ENCODE measurements at places on chromosomes 13 and 19.

- DNase-seq: no peak
These were observed 1.4 kb upstream of the RASL11A start for GRCh38 chr13:27269114-27269665.

GRCh38 chr13:40438999-40439797, 227.2 kb downstream of the FOXO1 start:
- no peak for DNase-seq

DNA sequence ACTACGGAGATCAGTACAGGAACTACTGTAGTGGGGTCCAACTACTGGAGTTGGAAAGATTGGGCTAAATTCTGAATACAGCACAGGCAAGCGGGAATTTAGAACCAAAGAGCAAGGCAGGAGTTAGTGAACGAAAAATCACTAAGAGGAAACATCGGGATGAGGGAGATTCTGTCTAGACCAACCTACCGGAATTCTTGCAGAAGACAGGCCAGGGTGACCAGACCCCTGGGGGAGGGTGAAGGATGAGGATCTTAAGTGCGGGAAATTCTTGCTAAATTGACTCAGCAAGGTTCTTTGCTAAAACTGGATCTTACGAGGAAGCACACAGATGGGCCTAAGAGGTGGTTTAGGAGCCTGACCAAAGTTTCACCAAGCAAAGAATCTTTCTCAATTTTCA, 13.2 kb upstream of the PSPC1 start:
- no peak for DNase-seq

DNA sequence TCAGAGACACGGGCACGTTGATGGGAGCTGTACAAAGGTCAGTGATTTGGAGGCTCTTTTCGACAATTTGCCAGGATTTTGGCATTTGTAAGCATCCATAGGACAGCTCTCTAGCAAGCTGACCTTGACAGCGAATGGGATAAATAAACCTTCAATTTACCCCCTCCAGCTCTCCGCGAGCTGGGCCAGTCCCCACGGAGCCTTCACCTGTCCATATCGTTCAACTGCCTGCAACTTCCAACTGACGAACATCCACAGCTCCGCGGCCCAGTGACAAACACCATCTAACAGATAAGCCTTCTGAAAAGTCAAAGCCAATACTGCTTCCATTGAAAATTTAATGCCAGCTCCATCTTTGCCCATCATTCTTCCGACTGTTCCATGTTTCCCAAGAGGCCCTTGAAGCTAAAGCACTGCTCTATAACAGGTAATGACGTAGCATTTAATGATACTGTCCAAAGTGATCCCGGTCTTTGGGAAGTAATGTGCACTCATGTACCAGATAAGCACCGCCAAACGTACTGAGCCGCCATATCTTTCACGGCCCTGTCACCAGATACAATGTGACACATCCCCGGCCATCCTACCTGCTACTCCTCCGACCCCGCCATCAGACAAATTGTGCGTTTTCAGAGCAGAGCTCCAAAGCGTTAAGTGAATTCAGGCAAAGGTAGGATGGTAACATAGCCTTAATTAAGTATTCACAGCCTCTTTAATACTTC, 365.3 kb upstream of the ZNF507 start:
- DNase-seq: no peak

- no peak for DNase-seq
These were observed 84.3 kb downstream of the PCCA start for GRCh38 chr13:100173203-100173602.

- DNase-seq: peak; percentile 20
These were observed 704.7 kb downstream of the DIAPH3 start for GRCh38 chr13:59458908-59459579.

DNA sequence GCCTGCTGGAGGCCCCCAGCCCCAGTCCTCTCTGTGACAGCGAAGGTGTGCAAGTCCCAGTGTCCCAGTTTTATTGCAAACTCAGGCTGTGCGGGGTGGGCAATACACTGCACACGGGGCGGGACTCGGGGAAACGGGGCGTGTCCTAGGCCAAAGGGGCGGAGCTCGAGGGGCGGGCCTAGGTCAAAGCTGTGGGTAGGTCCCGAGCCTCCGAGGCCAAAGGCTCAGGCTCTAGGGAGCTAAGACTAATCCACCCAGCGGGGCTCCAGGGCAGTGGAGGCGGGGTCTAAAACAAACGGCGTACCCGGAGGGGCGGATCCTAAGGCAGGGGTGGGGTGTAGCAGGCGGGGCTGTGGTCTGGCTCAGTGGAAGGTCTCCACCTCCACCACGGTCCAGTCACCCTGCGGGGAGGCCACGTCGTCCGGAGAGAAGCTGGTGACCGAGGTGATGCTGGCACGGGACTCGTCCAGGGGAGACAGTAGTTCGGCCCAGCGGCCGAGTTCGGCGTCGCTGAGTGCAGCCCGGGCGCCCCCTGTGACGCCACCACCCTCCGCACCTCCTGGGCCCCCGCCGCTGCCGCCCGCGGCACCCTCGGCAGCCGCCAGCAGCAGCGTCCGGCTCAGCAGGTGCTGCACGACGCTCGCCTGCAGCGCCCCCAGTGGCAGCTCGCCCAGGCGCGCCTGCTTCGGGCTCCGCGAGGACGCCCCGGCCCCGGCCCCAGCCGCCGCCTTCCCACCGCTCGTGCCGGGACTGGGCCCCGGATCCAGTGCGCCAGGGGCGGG, 5.3 kb downstream of the PRR36 start:
- DNase-seq: peak; percentile 69

DNA sequence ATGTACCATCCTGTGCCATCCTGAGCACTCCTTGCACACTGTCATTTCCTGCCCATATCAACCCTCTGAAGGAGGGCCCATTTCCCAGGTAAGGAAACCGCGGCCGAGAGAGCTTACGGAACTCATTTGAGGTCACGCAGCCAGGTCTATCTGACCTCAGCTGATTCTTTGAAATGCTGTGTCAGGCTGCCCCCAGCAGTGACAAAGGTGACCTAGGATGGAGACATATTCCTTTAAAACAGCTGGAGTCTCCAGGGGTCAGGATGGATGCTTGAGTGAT, 42.2 kb upstream of the VSTM2B start:
- DNase-seq: no peak

- DNase-seq: no peak
These were observed 1.1 kb downstream of the ATG4D start for GRCh38 chr19:10544753-10545251.

DNA sequence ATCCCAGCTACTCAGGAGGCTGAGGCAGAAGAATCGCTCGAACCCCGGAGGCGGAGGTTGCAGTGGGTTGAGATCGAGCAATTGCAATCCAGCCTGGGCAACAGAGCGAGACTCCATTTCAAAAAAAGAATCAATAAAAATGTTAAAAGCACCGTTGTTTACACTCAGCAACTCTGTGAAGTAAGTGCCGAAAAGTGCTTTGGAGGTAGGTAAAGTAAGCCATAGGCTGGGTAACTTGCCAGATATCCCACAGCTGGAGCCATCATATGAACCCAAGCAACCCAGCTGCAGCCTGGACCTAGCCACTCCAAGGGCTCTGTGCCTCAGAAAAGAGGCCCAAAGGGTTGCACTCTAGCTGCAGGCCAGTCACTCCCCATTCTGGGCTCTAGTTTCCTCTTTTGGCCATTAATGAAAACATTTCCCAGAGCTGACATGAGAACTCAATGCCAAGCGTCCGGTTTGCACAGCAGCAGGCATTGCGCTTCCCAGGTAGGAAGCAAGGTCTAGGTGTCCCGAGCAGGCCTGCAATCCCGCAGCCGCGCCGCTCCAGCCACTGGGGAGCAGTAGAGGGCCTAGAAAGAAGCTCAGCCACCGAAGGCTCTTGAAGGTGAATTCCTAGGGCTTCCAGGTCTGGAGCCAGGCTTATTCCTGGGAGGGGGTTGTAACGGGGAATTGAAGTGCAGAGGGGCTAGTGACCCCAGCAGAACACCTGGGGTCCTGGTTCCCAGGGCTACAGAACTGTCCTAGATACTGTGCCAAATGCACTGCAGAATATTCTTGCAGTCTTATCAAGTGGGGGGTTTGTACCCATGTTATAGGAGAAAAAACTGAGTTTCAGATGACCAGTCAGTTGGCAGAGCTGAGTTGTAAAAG, 4.1 kb upstream of the CD79A start:
- no peak for DNase-seq

- DNase-seq: no peak
These were observed 805.7 kb downstream of the PCDH9 start for GRCh38 chr13:66424422-66424821.

DNA sequence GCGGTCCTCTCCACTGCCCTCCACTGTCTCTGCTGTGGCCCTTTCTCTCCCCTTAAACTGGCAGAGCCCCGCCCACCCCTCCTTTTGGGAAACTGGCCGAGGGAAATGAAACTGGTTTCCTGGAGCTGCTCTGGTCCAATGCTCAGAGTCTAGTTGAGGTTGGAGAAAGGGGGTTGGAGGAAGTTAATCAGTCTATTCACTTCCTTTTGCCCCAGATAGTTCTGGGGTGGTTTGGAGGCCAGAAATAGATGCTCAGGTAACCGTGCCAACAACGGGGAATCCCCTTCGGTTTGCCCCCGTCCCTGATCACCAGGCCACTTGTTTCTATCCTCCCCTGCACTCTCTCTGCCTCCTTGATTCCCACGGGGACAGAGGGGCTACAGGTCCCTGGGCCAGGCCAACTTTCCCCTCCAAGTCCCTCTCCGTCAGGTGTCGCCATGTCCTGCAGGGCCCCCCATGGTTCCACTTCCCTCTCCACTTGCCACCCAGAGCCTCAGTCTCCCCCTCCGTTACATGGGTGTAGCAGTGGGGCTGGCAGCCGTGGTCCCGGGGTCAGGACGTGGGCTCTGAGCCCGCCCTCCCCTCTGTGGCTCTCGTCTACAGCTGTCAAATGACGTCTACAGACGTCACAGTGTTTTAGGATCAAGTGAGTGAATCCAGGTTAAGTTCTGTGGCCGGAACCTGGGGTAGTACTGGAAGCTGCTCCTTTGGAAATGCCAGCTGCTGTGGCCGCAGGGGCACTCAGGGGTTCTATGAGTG, at the start of gene IL4I1:
Gene IL4I1 (minus strand): TSS at position 25 of the 759 bp plus-strand sequence. CDS start 727 bp downstream, outside the sequence.
- no peak for DNase-seq

GRCh38 chr13:113874579-113875428, 10.9 kb upstream of the GAS6 start:
- DNase-seq: no peak

DNA sequence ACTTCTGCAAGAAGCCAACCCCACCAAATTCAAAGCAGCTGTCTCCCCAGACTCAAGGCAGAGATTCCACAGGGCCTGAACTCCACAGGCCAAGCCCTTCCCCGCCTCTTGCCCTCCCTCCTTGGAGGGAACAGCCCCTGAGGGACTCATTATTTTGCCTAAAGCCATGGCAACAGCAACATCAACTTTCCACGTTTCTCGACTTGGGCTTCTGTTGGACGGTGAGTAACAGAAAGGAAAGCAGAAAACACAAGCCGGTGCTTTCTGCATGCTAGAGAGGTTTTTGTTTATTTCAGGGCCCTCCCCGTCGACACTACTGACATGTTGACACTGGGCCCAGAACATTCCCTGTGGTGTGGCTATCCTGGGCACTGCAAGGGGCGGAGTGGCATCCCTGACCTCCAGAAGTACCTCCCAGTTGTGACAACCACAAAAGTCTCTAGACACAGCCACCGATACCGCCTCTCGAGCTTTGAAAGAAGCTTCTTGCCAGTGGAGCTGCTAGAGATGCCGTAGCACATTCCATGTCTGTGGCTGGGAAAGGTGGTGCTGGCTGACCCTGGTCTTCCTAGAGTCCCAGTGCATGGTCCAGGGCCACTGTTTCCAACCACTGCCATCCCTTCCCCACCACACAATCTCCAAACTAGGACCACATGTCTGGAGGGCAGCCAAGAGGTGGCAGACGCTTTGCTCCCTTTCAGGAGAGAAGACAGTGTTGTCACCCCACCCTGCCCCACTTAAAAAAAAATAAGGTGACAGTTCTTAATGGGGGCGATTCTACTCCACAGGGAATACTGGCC, 12.8 kb downstream of the CAPS start:
- peak; percentile 81 for DNase-seq

DNA sequence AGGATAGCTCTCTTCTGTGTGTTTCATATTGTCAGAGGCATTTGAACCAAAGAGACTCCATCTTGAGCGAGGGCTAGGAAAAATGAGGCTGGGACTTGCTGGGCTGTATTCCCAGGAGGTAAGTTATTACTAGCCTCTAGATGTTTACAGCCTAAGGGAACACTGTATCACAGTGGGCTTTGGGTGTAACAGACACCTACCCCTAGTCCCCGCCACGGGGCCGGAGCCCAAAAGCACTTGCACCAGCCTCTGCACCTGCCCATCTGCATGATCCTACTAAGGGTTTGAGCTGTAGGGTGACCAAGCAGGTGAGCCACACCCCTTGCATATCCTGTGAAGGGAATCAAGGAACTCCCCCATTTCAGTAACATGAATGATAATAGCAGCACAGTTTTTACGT, 1972.2 kb downstream of the OLFM4 start:
- DNase-seq: no peak

DNA sequence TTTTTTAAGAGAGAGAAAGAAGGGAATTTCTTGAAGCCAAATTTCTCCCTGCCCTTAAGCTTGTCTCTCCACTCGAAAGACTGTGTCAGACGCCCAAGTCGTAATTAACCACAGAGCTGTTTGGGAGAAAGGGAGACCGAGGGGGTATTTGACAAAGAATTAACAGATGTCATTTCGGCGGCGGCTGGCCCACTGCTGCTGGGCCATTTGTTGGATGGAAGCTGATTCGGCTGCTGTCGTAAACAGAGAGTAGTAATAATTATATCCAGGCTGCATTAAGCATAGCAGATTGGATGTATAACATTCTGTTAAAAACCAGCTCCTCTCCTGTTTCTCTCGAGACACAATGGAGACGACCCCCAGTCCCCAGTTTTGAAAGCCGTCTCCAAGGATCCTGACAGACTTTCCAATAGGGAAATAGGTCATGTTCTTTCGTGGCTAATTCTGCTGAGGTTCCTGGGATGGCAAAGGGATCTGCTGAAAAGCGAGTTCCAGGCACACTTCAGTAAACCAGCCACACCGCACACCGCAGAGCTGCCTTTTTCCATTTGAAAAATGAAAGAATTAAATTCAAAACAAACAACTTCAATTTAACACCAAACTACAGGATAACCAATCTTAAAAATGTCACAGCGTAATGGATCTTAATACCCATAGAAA, 71.5 kb downstream of the KCTD15 start:
- DNase-seq: no peak

GRCh38 chr19:46716672-46717033, 261 bp downstream of the PRKD2 start:
- DNase-seq: no peak

GRCh38 chr13:101649488-101650126, 197.1 kb downstream of the ITGBL1 start:
- no peak for DNase-seq

DNA sequence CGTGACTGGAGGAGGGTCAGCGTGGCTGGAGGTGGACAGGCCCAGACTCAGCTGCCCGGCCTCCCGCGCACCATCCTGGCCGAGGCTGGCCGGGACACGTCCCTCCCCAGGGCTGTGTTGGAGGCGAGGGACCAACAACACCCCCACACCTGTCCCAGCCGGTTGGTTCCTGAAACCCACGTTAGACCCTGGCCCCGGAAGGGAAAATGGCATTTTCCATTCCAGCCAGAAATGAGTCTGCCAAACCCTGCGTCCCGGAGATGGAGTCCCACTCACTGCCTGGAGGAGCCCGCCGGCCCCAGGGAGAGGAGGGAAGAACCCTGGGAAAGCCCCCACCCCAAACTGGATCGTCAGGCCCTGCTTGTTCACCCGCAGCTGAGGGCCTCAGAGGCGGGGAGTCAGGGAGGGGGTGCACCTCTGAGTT, 4.8 kb upstream of the WDR18 start:
- no peak for DNase-seq

- DNase-seq: no peak
These were observed 12.2 kb downstream of the TJP3 start for GRCh38 chr19:3720349-3720917.

All from uterus (tissue), 4 donors.